NCI-H1048 (cell line): ENCODE measurements at places on chromosomes 2 and 18.

- no peak for DNase-seq
Observed at GRCh38 chr2:61379521-61379920, 91.4 kb downstream of the USP34 start.

GRCh38 chr2:62306751-62307468, 111.0 kb downstream of the B3GNT2 start:
- no peak for DNase-seq

DNA sequence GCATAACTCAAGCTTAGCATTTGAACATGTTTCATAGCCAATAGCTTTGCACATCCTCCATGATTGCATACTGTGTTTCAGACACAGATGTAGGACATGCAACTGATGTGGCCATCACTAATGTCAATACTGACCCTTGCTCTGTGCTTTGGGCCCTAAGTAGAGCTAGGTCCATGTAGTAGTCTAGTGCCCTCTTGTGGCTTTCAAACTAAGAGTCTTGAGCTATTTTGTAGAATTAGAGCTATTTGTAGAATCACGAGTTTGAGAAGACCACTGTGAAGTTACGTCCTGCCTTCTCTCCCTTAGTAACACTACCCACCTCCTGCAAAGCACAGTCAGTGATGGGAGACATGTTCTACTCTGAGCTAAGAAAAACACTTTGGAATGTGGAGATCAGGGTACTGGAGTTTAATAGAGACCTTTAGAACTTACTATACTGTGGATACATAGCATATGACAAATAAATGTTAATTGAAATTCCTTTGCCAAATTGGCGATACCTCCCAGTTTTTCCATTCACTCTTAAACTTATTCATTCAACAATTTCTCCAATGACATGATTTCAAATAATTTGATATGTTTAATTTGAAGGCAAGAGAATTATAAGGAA, 306.5 kb upstream of the TNP1 start:
- DNase-seq = no peak

- no peak for DNase-seq
Observed at GRCh38 chr2:4420032-4420431, 716.7 kb downstream of the DCDC2C start.

- DNase-seq = no peak
Observed at GRCh38 chr2:7517088-7517487, 599.9 kb downstream of the RNF144A start.

DNA sequence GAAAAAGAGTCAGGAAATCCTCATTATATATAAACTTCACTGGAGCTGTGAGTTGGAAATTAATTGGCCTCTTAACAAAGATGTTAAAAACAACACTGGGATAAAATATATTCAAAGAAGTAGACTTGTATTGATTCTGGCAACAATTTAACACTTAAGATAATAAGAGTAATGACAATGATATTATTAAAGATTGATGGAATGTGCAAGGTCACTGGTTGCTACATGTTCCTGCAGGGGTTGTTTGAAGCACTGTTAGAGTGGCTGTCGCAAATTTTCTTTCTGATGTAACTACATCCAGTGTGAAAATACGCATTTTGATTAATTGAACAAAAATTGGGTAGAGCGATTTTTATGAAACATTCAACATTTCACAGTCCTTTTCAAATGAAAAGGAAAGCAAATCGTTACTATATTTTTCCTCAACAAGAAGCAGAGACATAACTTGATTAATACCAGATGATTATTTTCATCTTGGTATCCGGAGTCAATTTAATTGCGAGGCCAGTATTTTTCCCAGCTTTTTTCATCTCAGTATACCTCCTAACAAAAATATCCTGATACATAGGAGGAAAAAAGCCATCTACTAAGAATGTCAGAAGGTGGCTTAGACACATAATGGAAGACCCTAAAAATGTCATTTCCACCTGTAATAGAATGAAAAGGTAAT, 6.1 kb downstream of the PTGR3 start:
- DNase-seq = no peak

DNA sequence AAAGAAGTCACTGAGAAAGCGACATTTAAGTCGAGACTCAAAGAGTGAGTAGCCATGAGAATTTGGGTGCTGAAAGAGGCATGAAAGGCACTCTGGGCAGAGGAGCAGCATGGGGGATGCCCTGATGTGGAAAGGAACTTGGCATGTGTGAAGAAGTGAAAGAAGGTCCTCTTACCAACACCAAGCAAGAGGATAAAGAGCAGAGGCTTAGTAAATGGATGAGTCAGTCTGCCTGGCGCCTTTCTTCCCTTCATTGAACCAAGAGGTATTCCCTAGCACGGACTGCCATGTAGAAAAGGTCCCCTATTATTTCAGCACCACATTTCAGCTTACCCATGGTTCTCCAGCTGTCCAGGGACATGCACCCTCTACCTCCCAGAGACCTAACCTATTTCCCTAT, 221.1 kb upstream of the NRP2 start:
- no peak for DNase-seq

DNA sequence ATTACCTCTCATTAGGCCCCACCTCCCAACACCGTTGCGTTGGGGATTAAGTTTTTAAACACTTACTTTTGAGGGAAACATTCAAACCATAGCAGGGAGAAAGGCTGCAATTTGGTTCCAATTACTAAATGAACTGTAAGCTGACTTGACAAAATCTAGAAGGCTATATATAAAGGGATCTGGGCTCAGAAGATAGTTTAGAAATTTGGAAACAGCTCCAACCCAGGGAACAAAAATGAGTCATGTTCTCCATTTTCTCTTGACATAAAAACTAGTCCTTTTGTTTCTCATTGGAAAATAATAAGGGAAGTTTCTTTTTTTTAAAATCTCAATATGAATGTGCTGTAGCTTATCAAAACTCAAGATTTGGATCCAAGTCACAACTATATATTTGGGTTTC, 17.5 kb downstream of the MOGAT1 start:
- no peak for DNase-seq

DNA sequence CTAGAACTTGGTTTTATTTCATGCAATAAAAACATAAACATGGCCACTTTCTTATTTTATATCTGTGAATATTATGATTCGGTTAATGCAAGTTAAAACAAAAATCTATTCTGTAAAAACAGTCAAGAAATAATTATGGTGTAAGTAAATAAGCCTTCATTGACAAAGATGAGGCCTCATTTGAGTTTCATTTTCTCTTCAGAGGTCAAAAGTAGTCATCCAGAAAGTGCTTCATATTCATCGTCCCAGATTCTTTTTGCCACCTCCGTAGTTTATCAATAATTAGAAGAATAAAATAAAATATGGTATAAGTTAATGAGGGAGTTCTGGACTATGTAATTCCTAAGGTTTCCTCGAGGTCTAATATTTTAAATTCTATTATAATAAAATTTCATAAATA, 19.4 kb upstream of the HNRNPA3 start:
- DNase-seq = no peak

DNA sequence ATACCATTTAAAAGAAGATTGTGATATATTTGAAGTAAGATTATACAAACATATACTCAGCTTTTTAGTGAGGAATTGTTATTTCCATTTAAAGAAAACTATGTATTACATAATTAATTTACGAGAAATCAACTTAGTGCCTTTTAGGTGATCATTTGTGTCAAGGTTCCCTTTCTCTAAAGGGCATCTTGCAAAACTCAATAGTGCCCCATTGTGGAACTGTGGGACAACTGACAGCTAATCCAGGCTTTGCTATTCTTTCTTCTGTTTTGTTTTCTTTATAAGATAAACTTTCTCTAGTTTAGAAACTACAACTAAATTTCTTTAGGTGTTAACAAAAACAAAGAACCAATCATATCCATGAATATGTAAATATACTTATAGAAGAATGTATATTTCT, 24.3 kb upstream of the VIT start:
- no peak for DNase-seq

- DNase-seq = no peak
Observed at GRCh38 chr2:170052151-170052550, 125.8 kb upstream of the MYO3B start.

GRCh38 chr2:71802556-71802955, 345.1 kb downstream of the CYP26B1 start:
- DNase-seq = no peak

- DNase-seq = no peak
Observed at GRCh38 chr2:219744600-219744999, 117.2 kb downstream of the SLC4A3 start.

DNA sequence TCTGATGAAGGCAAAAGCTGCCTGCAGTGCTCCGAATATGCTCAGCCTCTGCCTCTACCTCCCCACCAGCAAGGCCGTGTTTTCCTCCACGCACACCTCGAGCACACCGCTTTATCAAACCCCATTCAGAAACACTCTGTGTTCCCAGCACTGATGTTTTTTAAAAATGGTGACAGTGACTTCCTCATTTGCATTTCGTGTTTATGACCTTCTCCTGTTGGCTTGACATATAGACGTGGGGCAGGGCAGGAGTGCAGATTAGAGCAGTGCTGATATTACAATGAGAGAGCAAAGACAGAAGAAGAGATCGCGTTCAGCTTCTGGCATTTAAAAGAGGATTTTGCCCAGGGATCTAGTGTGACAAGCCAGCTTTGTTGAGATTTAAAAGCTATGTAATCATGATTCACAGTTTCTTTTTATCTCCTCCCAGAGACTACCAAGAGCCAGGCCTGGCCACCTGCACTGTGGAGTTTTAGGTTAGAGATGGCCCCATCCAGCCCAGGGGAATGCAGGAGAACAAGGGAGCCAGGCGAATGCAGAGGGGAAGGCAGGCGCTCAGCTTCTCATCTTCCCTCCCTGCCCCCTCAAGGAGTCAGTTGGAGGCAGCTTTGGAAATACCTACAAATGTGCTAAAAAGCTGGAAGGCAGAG, 61.5 kb upstream of the NEDD4L start:
- no peak for DNase-seq

DNA sequence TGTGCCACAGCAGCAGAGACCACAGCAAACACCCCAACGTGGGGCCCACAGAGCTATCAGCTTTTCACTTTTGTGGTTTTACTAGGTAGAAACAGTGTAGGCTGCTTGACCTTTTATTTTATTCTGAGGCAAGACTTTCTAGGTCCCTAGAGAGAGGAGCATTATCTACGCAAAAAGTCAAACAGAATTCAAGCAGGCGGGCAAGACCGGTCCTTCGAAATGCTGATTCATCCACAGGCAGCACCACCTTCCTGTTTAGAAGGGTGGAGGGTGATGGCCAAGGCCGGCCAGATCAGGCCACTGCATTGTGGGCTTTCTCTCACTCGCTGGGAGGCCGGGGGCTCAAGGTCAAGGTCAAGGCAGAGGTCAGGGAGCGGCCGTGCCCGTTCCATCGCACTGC, 573.0 kb downstream of the GALR1 start:
- DNase-seq = no peak

DNA sequence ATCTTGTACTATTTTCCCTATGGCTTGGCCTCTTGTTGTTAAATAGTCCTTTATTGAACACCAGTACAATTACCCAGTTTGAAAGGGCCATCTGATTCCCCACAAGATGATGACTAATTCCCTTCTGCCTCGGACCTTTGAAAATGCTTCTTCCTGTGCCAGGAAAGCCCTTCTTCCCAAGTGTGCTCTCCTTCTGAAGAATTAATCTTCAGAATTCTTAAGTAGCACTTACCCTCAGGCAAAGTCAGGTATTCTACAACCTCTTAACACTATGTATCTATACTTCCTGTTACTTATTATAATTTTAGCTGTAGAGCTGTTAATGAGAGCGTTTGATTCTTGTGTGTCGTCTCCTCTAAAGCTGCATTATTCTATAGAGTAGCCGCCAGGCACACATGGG, 28.6 kb upstream of the MEX3C start:
- no peak for DNase-seq

DNA sequence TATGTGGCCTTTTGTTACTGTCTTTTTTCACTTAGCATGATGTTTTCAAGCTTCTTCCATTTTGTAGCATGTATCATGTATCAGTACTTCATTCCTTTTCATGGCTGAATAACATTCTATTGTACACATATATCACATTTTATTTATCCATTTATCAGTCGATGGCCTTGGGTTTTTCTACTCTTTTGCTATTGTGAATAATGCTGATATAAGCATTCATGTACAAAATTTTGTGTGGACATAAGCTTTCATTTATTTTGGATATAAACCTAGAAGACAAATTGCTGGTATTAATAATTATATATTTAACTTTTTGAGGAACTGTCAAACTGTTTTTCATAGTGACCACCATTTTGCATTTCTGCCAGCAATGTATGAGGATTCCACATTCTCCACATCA, 201.1 kb downstream of the ACTR3 start:
- DNase-seq = no peak
